WERI-Rb-1 (cell line): ENCODE measurements at places on chromosomes 5 and 9.
A peak's percentile ranks its signal among the peaks of the same experiment; 100 is the strongest.

- no peak for DNase-seq
Observed at GRCh38 chr5:69502767-69503488, 10.3 kb downstream of the OCLN start.

- DNase-seq: no peak
Observed at GRCh38 chr9:38318759-38319495, 73.6 kb upstream of the ALDH1B1 start.

GRCh38 chr5:59786334-59786805, 107.2 kb downstream of the PDE4D start:
- no peak for DNase-seq

DNA sequence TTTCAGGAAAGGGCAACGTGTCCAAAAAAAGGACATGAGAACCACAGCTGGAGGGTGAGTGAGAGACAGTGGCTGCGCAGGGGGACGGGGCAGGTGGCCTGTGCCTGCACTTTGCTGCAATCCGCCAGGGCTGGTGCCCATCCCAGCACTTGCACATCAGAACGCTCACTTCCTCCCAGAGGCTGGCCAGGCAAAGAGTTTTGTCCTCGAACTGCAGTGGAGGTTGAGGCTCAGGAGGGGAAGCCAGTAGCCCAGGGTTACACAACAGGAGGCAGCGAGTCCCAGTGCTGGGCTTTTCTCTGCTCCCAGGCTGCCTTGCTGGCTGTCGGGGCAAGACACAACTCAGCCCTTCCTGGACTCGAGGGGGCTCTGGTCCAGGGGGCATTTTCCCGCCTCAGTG, 33.1 kb downstream of the CRB2 start:
- no peak for DNase-seq

GRCh38 chr9:137411260-137411644, 11.7 kb downstream of the EXD3 start:
- no peak for DNase-seq

GRCh38 chr5:159409801-159410200, 79.5 kb upstream of the IL12B start:
- no peak for DNase-seq

GRCh38 chr9:14243514-14244042, 70.4 kb downstream of the NFIB start:
- no peak for DNase-seq

DNA sequence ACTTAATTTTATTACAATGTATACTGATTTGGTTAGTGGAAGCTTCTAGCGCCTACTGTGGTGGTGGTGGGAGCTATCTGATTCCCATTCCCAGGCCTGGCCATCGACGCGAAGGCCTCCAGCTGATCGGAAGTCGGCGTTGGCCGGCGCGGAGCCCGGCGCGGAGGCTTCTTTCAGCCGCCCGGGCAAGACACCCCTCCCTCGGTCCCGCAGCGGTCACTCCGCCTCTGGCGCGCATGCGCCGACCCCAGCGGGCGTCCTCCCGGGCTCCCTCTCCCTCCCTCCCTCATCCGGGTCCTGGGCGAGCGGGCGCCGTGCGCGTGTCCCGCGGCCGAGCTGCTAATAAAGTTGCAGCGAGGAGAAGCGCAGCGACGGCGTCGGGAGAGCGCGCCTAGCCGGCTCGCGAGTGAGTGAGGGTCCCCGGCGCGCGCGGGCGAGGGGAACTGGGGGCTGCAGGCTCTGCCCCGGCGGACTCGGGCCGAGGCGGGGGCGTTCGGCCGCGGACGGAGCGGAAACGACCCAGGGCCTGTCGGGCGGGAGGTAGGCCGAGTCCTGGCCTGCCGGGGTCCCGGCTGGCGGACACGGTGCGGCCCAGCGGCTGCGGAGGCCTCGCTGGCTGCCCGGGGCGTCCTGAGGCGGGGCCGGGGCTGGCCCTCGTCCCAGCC, at the start of gene SMAD5:
TSS of gene SMAD5 (plus strand) at position 289 of the 665 bp plus-strand sequence. CDS start 20,916 bp downstream, outside the sequence.
- peak; percentile 97 for DNase-seq

- no peak for DNase-seq
Observed at GRCh38 chr5:138697720-138698360, 55.4 kb upstream of the CTNNA1 start.

- DNase-seq: no peak
Observed at GRCh38 chr9:137431416-137431931, 8.3 kb downstream of the NOXA1 start.

DNA sequence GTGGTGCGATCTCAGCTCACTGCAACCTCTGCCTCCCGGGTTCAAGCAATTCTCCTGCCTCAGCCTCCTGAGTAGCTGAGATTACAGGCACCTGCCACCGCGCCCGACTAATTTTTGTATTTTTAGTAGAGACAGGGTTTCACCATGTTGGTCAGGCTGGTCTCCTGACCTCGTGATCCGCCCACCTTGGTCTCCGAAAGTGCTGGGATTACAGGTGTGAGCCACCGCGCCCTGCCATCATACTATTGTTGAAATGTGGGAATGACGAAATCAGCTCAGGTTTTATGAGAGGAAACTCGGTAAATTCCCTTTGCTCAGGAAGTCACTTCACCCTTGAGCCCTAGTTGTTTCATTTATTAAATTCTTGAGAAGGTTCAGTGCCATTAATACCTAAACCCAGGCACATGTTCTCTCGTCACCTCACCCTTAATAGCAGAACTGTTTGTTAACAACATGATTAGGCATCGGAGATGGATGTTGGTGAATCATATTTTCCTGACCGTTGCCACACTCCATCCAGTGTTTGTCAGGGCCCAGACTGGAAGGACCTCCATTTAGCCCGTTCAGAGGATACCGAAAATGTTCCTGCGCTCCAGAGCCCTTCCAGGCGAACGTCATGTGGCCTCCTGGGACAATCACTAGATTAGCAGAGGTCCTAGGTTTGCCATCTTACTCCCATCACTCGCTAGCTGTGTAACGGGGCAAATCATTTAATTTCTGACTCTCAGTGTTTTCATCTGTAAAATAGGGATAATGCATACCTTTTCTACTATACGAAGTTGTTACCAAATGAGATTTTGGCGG, 20.0 kb upstream of the CREBRF start:
- no peak for DNase-seq

DNA sequence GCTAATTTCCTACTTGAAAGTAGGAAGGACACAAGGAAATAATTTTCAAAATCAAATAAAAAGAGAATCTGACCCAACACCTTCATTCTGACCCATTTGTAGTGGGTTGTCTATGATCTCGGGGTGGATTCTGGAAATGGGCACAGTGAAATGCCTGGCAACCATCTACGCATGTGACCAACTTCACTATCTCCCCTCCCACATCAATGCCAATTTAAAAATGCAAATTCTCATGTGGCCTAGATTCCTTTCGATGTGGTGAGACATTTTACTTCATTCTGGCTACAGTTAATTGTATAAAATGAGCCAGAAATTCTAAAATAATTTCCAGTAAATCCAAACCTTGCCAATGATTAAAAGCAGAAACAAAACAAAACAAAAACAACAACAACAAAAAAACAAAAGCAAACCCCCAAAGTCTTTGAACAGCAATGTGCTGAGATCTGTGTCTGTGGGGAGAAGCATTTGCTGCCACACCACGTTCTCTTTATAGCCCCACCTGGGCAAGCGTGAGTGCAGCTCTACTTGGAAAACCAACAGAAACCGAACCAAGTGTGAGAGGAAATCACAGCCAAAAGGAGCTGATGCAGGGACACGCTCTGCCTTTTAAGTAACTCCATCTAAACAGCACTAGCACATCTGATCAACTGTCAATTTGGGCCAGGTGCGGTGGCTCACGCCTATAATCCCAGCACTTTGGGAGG, 59.0 kb downstream of the USP20 start:
- DNase-seq: no peak

GRCh38 chr5:964821-965220, 43.8 kb upstream of the NKD2 start:
- no peak for DNase-seq

- DNase-seq: peak; percentile 77
Observed at GRCh38 chr9:125343518-125344275, 82.1 kb downstream of the GAPVD1 start.

GRCh38 chr5:115599502-115599901, 2.8 kb downstream of the TICAM2 start:
- no peak for DNase-seq

DNA sequence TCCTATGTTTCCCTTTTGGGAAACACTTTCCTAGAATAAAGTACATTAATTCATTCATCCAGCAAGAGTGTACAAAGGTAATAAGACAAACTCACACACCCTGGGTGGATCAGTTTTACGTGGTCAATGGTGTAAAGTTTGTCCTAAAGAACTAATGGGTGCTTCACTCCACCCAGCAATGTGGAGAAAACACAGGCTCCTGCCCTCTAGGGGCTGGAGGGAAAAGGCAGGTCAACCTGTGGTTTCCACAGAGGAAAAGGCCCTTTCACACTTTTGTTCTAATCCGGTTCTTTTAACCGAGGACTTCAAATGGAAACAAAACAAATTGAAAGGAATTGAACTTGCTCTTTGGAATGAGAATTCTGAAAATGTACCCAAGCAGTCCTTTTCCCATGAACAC, 80.9 kb upstream of the SPOCK1 start:
- DNase-seq: peak; percentile 33

- no peak for DNase-seq
Observed at GRCh38 chr9:1051584-1052275, 1.6 kb downstream of the DMRT2 start.

GRCh38 chr9:127030814-127031740, 91.4 kb downstream of the ANGPTL2 start:
- DNase-seq: no peak

GRCh38 chr5:53376853-53377252, 103.6 kb upstream of the FST start:
- no peak for DNase-seq

DNA sequence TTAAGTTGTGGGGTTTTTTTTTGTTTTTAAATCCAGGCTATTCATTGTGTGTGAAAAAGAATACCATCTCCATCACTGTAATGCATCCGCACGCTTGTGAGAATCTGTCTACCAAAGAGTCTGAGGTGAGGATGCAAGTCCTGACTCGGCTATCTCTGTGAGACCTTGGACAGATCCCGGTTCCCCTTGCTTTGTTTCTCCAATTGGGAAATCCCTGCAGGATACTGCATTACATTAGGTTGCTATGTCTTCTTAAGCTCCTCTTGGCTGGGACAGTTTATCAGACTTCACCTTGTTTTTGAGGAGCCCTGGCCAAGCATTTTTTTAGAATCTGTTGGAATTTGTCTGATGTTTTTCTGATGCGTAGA, 46.8 kb downstream of the GALNT10 start:
- no peak for DNase-seq

GRCh38 chr5:132840896-132841295, 10.4 kb upstream of the SHROOM1 start:
- DNase-seq: no peak

DNA sequence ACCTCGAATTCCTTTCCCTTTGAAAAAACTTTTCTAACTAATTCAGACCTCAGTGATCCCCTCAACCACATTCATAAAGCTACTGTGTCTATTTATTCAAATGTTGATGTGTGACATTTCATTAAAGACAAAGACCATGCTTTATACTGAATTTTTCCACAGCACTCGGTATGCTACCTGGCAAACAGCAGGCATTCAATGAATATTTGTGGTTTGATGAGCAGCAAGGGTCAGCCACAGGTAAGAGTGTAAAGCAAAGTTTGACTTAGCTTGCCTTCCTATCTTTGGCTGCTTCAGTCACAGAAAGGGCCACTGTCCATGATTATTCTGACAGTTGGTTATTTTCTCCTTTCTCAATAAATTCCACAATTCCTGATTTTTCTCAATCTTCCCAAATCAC, 5.1 kb upstream of the CDC42SE2 start:
- no peak for DNase-seq

DNA sequence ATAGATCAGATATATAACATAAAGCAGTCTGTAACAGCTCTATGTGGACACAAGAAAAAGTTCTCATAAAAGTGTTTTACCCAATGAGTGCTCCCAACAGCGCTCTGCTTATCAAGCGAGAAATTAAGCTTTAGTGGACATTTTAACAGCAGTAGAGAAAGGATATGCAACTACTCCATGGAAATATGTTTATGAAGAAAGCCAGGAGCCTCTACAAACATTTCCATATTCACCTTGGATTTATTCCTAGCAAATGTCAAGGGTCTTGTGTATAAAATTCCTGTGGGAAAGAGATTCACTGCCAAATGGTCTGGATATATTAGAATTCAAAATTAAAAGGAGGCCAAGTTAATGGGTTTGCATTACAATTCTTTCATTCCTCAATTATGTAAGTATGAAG, 66.5 kb downstream of the DTWD2 start:
- DNase-seq: no peak

- no peak for DNase-seq
Observed at GRCh38 chr5:44252545-44252944, 136.7 kb downstream of the FGF10 start.

- no peak for DNase-seq
Observed at GRCh38 chr5:122408592-122409224, 96.7 kb downstream of the SNCAIP start.
